ENCODE measurements at places on chromosomes 6 and 20.

- no peak for DNase-seq
These were observed 163.3 kb downstream of the CD83 start for GRCh38 chr6:14280766-14281293.

GRCh38 chr20:7610681-7611080 lies 329.6 kb downstream of the HAO1 start:
- DNase-seq, result no peak

- no peak for DNase-seq
These were observed 11.0 kb upstream of the TPD52L1 start for GRCh38 chr6:125142618-125143017.

GRCh38 chr20:51106011-51106410 lies 83.1 kb upstream of the KCNG1 start:
- no peak for DNase-seq

GRCh38 chr6:43927532-43928210 lies 157.7 kb downstream of the VEGFA start:
- no peak for DNase-seq

DNA sequence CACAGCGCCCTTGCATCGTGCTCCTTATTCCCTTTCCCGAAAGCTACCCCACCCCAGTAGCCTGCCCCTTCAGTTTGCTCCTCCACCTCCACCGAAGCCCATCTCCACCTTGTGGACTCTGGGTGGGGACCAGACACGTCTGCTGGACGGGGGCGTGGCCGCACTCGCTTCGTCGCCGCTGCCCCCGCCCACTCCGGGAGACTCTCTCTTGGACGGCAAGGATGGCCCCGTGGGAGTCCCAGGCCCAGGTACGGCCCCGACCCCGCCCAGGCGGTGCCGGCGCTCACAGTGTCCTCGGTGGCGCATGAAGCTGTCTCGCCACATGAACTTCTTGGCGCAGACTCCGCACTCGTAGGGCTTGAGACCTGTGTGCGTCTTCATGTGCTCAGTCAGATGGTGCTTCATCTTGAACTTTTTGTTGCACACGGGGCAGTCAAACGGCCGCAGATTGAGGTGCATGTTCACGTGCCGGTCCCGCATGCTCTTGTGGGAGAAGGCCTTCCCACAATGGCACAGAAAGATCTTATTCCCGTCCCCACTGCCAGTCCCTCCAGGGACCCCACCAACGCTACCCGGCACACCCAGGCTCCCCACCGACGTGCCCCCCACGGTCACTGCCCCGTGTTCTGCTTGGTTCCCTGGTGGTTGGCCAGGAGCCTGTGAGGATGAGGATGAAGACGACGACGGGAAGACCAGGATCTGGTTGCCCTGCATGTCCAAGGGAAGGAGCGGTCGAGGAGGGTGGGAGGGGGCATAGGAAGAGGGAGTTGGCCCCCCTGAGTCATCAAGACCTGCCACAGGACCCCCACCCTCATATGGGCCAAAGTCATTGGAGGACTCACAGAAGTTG lies 1.3 kb upstream of the TAPBP start:
- DNase-seq, result no peak

DNA sequence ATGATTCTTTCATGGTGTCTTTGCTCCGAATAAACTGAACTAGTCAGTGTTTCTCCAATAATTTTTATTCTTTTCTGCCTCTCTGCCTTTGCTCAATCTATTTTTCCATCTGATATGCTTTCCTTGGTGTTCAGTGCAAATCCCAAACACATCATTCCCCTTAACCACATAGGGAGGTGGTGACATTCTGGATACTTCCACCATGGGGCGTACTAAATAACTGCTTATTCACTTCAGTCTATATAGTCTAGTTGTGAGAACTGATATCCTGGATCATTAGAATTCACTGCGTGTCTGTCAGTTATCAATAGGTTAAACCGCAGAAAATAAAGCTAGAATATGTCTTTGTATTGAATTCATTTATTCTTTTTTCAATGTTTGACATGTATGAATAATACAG lies 83.1 kb downstream of the KCNQ5 start:
- no peak for DNase-seq

DNA sequence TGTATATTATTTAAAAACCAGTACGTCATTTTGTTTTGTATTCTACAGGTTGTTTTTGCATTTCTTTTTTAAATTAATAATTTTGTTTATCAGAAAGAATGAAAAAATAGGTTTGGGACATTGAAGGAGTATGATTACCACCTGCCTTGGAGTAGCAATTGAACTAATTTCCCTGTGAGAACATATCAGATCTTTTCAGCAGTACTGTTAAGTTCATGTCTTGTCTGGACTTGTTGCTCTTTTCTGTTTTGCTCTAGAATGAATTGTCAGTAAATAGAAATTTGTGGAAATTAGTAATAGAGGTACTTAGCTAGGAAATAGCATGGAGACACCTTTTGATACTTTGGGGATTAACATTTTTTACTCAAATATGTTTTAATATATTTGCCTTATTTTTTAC lies 24.3 kb downstream of the HSF2 start:
- no peak for DNase-seq

- no peak for DNase-seq
These were observed 205.9 kb upstream of the TAB2 start for GRCh38 chr6:149111556-149112115.

DNA sequence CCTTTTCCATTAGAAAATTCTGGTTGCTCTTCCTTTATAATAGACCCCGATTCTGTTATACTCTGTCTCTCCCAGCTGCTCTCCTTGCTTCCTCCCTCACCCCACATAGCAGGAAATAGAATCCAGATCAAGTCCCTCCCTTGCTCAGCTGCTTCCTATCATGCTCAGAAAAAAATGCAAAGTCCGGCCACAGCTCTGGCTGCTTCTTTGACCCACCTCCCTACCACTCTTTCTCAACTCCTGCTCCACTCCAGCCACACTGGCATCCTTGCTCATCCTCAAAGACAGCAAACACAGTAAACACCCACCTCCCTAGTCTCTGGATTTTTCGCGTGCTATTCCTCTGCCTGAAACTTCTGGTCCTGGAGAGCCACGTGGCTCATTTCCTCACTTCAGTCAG lies 9.1 kb upstream of the SLC22A16 start:
- no peak for DNase-seq

DNA sequence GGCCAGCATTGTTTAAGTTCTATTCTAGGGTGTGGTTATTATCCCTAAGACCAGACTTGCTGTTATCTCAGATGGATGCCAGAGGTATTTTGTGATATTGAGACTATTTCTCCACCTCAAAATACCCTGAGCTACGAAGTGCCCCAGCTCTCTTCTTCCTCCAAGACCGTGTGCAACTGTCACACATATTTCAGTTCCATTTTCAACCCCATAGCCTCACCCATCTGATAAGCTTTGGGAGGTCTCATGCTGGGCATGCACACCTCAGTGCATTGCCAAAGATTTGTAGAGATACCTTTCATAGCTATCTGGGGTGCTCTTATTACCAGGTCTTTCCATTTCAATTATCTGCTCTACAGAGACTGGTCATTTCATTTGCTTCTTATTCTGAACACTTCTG lies 815.8 kb upstream of the EYS start:
- DNase-seq, result no peak

- no peak for DNase-seq
These were observed 14.3 kb downstream of the ID4 start for GRCh38 chr6:19851241-19852089.

DNA sequence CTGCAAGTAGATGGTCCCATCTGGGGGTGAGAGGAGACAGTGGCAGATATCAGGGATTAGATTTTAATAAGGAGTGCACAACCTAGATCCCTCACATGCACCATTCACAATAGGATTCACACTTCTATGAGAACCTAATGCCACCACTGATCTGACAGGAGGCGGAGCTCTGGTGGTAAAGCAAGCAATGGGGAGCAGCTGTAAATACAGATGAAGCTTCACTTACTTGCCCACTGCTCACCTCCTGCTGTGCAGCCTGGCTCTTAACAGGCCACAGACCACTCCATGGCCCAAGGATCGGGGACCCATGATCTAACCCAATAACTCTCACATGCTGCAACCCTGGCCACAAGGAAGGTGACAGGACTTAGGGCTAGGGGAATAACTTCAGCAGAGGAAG lies 75.4 kb downstream of the ZNF133 start:
- no peak for DNase-seq

DNA sequence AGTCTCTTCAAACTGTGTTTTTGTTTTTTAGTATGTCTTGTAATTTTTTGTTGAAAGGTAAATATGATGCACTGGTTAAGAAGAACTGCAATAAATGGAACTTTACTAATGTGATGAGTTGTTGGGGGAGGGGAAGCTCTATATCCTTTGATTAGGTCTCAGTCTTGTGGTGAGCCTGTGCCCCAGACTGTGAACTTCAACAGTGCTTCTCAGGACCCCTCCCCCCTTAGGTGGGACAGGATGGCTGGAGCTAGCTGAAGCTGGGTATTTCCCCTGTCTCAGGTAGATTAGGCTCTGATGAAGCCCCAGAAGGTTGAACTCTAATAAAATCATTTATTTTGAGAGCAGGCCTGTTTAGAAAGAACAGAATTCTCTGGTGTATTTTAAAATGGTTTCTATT lies 31.4 kb upstream of the TASP1 start:
- no peak for DNase-seq

DNA sequence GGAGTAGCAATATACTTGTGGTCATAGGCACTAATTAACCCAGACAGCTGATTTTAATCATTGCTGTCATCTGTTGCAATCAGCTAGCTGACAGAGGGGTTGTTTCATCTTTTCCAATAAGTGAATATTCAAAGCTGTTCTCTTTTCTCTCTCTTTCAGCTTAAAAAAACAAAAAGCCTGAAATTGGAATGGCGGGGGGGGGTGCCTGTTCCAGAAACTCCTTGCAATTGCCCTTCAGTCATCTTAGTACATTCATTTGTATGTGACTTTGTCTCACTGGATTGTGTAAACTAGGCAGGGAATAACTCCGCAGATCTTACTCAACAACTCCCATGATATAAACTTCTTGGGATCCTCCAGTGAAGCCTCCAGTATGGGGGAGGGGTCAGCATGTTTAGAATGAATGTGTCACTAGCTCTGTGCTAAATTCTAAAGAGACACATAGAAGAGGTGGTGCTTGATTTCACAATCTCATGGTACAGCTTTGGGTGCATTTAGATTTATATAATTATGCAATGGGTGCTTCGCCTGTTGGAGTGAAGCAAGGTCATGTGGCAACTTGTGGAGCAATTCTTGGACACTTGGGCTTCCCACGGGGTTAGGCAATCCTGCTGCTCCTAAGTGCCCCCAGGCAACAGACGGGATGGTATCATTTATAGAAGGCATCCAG lies 40.1 kb downstream of the SLC24A3 start:
- no peak for DNase-seq

GRCh38 chr6:127267646-127268625 lies 1.3 kb downstream of the RNF146 start:
- DNase-seq, result no peak

DNA sequence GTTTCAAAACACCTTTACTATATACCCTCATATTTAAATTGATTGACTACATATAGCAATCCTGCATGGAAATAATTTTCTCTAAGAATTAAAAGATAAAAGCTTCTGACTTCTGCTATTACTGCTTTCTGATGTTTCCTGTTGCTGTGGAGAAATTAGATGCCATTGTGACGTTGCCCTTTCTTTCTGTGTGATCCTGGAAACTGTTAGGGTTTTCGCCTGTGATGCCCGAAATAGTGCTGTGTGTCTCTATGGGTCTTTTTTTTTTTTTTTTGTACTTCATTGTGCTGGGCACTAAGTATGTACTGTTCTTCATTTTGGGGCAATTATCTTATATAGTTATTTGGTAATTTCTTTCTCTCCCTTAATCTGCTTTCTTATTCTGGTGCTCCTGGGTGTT lies 205.0 kb downstream of the ARID1B start:
- no peak for DNase-seq

GRCh38 chr6:96760153-96760687 lies 77.1 kb downstream of the GPR63 start:
- DNase-seq, result no peak

- no peak for DNase-seq
These were observed 807 bp upstream of the OTOR start for GRCh38 chr20:16747291-16747811.

GRCh38 chr6:158468666-158469065 lies 91.2 kb upstream of the TMEM181 start:
- no peak for DNase-seq

DNA sequence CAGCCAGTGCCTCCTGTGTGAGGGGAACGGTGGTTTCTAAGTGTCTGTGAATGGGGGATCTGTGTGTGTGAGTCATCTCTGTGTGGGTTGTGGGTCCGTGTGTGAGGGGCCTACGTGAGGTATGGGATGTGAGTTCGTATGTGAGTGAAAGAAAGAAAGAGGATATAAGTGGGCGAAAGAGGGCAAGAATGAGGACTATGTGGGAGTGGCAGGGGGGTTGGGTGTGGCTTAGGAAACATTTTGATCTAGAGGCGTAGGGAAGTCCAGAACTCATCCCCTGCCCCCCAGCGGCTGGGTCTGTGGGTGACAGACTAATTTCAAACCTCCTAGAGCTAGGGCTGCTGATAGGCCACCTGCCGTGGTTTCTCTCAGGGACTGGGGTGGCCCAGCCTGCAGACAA lies 35.5 kb downstream of the DHX35 start:
- no peak for DNase-seq

DNA sequence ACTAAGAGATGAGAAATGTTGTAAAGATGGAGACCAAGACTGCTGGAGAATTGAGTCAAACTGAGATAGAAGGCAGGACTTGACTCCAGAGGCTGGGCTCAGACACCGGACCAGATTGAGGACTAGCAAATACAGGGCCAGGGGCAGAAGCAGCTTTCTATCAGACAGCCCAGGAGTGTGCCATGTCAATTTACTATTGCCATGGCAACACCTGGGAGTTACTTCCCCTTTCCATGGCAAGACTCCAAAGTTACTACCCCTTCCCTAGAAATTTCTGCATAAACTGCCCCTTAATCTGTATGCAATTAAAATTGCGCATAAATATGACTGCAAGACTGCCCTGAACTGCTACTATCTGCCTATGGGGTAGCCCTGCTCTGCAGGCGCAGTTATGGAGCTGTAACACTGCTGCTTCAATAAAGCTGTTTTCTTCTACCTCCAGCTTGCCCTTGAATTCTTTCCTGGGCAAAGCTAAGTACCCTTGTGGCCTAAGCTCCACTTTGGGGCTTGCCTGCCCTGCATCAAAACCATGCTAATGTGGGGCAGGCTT lies 90.1 kb upstream of the EDN1 start:
- no peak for DNase-seq

- DNase-seq, result peak; percentile 36
These were observed 57.3 kb downstream of the LINC00237 start for GRCh38 chr20:21048841-21049273.

DNA sequence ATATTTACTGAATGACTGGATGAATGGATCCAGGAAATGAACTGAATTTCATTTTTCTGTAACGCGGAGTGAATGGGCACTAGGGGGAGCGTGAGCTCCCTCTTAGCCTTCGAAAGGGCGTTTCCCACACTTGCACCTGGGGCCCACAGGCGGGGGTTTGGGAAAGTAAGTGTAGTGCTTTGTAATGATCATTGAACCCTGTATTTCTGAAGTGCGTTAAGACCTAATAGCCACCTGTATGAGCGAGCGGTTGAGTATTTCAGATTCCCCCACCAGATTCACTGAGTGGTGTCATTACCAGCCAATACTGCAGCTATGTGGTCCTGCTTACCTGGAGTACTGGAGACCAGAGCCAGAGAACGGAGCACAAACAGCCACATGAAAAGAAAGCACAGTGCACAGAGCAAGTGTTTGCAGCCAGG lies 10.5 kb downstream of the SYTL3 start:
- no peak for DNase-seq

GRCh38 chr20:12030470-12030869 lies 112.8 kb downstream of the BTBD3 start:
- no peak for DNase-seq

- no peak for DNase-seq
These were observed 16.2 kb upstream of the FUCA2 start for GRCh38 chr6:143527677-143528076.
